ENCODE measurements at places on chromosomes 7 and 10. TPM values are rescaled to one million over a fixed set of nuclear protein-coding genes. Genes with fewer than 3 reads are reported as not detected.

- DNase-seq: no peak
Measured at GRCh38 chr10:114766470-114766869, 55.1 kb upstream of the FHIP2A start.

KLF14 gene
- not detected for total RNA-seq

TRIM50 gene
- total RNA-seq: not detected

DNA sequence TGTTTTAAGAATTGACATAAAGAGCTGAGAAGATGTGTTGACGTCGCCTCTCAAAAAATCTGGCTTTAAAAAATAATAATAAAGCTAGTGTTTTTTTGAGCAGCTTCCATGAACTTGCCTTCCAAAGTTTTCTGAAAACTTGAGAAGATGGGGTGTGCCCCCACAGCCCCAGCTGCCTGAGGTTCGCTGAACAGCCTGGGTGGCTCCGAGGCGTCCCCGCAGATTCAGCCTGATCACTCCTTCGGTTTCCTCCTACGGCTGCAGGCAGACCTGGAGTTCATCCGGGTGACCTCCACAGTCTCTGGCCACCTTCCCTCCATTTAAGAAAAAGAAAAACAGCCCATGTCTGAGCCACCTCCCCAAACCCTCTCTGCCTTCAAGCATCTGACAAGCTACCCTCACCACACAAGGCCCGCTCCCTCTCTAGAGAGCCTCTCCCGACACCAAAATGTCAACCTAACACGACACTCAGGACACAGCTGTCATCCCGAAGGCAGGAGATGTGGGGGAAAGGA lies 177.8 kb downstream of the PTPRN2 start:
- no peak for DNase-seq

TBC1D12 gene
- total RNA-seq: 0.20 TPM

DRGX gene
- total RNA-seq: not detected

DNA sequence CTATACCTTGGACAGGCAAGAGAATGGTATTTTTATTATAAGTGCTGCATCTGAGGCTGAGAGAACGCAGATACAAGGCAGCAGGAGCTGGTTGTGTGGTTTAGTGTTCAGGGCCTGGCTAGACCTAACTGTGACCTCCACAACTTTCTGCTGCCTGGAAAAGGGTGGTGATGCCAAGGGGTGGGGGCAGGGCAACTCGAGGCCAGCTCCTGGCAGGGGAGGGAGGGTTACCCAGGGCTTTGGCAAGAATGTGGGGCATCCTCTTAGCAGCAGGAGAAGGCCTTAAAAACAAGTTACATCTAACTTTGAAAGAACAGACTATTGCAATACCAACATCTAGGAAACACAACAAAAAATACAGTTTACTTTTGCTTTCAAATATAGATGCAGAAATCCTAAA lies 13.0 kb downstream of the MXI1 start:
- no peak for DNase-seq

DNA sequence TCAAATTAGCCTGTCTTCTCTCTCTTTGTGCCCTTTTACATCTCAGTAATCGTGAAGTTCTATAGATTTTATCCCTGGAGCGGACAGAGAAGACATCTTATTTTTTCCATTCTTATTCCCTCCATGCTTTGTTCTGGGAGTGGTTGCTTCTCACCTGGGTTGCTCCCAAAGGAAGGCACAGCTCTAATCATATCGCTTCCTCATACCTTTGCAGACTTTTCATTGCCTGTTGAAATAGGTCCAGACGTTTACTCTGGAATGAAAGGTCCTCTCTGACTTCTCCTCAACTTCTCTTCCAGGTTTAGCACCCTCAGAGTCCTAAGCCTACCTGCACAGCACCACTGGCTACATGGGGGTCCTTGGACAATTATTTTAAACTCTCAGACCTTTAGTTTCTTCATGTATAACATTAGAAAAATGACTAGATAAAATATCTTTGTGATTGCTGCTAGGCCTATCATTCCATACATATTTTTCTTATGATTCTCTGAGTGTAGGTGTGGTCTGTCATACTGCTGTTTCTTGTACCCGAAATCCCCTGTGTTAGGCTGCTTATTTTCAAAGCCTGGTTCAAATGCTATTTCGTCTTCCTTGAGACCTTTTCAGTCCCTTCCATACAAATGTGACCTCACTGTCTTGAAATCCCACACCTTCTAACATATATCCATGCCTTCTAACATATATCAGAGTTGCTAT lies 418.1 kb downstream of the GFRA1 start:
- no peak for DNase-seq

- DNase-seq: no peak
Measured at GRCh38 chr10:47339759-47340607, 8.2 kb upstream of the RBP3 start.

NRG3 gene
- not detected for total RNA-seq

DNA sequence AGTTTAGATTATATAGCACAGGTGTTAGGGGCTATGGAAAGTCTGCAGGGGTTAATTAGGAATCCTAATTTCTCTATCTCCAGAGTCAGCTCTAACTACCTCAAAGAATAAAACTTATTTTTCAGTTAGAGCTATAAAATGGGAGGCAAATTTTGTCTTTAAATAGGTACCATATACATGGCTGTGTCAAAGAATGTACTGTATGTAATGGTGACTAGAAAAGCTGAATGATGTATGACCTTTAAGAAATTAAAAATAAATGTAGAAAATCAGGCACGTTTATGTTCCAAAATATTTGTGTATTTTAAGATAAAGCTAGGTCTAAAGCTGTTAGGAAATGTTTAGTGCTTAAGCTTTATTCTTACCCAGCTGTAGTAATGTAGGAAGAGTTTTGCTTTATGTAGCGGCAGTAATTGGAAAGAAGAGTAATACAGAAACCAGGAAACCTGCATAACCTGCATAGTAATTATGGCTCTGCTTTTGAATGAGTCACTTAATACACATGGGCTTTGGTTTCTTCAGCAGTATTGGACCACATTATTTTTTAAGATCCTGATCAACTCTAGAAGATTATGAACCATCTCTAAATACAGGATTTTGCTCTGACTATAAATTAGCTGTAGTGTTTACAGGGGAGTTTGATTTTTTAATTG lies 85.0 kb downstream of the KMT2E start:
- no peak for DNase-seq

DNA sequence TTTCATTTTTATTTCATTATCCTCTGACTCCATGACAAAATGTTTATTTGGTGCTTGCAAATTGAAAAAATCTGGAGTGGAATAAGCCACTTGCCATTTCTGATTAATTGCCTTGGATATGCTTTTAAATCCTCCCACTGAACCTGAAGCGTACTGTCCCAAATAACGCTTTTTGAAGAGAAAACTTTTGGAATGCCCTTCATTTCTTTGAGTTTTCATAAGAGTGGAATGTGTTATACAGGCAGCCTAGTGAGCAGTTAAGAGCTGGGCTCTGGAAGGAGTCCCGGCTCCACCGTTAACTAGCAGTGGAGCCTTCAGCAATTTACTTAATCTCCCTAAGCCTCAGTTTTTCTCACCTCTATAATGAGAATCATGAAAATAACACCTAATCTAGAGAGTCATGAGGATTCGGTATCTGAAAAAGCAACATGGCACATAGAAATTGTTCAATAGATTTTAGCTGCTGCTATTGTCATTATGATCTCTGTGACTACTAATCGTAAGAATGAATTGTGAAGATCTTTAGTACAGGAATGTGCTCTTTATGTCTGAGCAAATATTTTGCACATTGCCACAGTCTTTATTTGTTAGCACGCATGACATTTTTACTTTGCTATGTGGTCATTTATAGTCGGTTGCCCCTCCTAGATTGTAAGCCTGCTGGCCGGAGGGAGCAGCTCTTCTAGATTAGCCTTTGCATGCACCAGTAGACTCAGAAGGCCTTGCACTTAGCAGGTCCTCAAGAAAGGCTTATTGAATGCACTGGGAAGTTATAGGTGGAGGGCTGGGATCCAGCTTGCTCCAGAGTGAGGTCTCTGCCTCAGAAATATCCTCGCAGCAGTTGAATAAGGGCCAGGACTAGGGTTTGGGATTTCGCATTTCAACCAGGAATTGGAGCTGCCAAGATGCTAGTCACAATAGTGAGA lies 59.4 kb downstream of the PLCE1 start:
- no peak for DNase-seq

- DNase-seq: peak; percentile 74
Measured at GRCh38 chr7:360454-361100, 70.6 kb downstream of the FOXL3 start.

GRCh38 chr7:42080841-42081586 lies 156.0 kb downstream of the GLI3 start:
- no peak for DNase-seq

MGAM2 gene
- total RNA-seq: not detected

DNA sequence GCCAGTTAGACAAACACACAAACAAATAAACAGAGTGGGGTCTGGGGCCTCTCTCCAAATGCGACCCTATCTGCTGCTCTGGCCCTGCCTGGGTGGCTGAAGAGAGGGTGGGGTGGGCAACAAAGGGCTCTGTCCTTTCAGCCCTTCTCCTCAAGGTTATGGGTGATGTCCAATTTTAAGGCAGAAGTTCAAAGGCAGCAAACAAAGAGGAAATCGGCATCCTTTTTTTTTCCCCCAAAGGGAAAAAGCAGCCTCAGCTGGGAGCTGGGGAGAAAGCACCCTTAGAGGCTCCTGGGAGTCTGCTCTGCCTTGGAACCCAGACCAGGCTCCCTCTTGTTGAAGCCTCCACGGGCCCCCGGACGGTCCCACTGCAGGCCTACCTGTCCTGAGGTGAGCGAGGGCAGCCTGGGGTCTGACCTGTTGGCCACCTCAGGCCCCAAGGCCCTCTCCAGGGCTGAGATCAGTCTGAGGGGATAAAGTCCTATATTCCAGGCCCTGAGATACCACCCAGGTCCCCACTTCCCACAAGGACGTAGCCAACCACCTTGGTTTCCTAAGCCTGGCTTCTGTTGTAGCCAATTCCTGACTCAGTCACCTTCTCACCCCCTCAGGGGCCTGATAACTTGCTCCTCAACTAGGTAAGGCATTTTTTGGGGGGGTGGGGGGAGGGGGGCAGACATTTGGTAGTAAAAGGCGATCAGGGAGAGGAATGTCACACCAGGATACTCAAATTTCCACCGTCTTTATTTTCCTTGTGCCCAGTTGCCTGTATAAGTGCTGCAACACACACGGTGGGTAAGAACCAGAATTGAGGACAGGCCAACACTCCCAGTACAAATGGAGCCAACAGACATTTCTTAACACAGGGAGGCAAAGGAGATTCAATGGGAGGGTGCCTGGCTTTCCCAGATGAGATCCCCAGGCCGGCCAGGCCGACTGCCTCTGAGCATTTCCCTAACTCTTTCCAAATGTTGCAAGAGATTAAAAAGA lies 4.3 kb downstream of the HOXA11 start:
- DNase-seq: no peak

GIGYF1 gene
- 41.5 TPM for total RNA-seq

DNA sequence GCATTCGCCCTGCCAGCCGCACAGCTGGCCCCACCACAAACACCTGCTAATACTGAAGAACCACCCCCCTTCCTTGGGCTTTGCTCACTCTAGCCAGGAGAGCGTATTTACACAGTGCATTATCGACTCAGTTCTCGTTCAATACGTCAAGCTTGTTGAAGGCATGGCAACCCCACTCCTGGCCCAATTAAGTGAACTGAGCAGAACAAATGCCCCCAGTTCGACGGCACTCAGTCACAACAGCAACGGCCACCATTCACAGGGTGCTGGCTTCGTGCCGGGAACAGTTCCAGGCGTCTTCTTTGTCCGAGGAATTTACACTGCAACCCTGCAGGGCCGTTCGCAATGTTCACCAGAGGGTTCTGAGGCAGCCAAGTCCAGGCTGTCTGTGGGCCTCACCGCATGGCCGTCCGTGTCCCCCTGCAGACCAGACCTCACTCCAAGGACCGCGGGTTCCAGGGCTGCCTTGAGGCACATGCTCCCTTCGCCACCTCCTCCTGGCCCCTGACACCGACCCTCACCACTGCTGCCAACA lies 175.3 kb downstream of the DIP2C start:
- no peak for DNase-seq

STOX1 gene
- total RNA-seq: 0.36 TPM

WDR86 gene
- 0.25 TPM for total RNA-seq

- no peak for DNase-seq
Measured at GRCh38 chr7:25963733-25964132, 188.3 kb upstream of the NFE2L3 start.

DNA sequence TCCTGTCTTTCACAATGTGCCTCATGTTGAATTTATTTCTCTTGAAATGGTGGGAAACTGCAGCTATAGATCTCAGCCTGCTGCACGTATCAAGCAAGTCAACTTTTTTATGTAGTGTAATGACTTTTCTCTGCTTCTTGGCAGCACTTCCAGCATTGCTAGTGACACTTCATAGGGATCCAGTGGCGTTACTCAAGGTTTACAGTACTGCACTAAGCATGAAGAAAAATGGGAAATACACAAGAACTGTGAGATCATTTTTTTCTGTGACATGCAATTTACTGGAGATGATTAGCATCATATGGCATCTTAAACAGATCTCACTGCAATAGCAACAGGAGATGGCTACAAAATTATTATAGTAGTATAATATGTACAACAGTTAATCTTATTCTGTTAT lies 90.9 kb downstream of the POLR1F start:
- no peak for DNase-seq

DNA sequence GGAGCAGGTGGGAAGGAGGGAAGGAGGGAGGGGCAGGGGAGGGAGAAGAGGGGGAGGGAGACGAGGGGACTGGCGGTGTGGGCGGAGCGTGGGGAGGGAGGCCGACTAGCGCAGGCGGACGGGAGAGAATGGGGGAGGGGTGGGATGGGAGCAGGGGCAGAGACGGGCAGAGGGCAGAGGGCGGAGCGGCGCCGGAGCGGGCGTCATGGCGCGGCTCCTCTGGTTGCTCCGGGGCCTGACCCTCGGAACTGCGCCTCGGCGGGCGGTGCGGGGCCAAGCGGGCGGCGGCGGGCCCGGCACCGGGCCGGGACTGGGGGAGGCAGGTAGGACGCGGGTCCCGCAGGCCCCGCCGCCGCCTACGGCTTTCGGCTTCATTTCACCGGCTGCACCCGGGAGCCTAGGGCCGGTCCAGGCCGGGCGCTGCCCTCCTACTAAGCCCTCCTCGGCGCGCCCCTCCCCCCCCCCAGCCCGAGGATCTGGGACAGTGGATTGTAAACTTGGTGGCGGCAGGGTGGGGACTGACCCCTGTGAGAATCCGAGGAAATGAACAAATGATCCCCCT lies at the start of gene MSRB2:
Gene MSRB2, plus strand, starts transcription at position 176 of the 562 bp plus-strand sequence. Its CDS starts 30 bp downstream, at position 206.
- peak; percentile 80 for DNase-seq

DNA sequence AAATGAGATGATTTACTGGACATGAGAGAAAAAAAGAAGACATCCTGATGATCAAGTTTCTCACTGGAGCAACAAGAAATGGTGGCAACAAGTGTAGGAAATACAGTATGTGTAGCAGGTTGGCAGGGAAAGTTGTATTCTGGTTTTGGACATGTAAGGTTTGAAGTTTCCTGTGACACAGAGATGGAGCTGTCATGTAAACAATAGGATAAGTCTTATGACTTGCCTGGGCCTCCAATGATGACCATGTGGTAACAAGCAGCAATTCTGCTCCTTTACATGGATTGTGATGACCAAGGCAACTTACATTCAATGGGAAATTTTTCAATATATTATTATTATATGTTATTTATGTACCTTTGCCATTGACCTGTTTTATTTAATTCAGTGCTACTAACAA lies 125.4 kb downstream of the KMT2E start:
- DNase-seq: no peak

GDF2 gene
- total RNA-seq: not detected

SEMA3C gene
- total RNA-seq: not detected

Measured in activated CD8-positive, alpha-beta T cell treated with anti-CD3 and anti-CD28 coated beads for 36 hours (primary cell).